Right atrium auricular region (tissue), 2 donors: ENCODE measurements at places on chromosomes 16 and 17.

DNA sequence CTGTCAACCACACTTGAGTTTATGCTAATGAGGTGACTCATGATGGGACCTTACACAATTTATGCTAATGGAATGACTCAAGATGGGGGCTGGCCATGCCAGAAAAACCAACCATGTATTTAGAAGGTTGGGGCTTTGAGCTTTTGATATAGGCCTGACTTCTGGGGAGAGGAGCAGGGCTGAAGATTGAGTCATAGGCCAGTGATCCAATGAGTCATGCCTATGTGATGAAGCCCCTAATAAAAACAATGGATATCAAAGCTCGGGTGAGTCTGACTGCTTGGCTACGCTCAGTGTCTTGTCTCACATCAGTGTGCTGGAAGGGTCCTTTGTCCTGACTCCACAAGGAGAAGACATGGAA, 7.3 kb downstream of the MFSD6L start:
- no peak for DNase-seq

- DNase-seq, result no peak
These were observed 132.2 kb upstream of the HS3ST2 start for GRCh38 chr16:22681554-22682291.

DNA sequence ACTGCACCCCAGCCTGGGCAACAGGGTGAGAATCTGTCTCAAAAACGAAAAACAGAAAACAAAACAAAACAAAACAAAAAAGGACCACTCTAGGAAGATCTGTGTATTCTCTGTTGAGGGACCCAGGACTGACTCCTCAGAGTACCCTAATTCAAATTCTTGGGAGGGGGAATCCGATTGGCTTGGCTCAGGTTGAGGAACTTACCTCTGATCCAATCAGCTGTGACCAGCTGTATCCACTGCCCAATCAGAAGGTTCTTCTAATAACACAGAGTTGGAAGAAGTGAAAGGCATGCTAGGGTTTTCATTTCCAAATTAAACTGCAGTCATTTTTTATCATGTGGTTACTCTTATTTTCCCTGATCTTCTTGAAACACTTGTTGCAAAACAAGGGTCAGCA, 105.9 kb upstream of the CACNG3 start:
- no peak for DNase-seq

GRCh38 chr17:48835971-48836370, 5.1 kb downstream of the CALCOCO2 start:
- no peak for DNase-seq

DNA sequence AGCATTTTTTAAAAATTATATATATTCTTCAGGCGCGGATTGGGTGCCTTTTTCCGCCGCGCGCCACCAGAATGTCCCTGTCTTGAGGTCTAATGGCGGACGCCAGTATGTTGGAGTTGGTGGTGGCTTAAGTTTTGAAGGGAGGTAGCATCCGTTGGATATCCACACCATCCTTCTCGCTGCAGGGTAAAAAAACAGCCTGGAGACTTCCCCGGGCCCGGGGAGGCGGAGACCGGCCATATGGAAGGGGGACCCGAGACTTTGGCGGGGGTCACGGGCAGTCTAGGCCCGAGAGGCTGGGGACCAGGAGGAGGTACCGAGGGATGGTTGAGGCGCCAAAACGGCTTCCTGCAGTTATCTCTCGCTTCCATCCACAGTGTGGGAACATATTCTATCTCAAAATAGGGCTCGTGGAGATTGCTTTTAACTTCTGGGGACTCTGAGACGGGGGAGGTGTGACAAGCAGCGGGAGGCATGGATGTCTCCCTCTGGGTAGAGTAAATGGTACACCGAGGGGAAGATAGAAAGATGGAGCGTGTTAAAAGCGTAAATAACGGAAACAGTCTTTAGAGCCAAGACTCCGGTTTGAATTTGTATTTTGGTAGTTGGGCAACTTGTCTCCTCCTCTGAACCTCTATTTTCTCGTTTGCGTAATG, at the start of gene SF3B3:
SF3B3 (plus strand) TSS at position 74 of the 656 bp plus-strand sequence. CDS start 2,841 bp downstream, outside the sequence.
- peak; percentile 77 for DNase-seq

- no peak for DNase-seq
These were observed 10.0 kb downstream of the ZNF668 start for GRCh38 chr16:31063843-31064611.

- no peak for DNase-seq
These were observed 9.6 kb downstream of the GPRC5B start for GRCh38 chr16:19874851-19875546.

DNA sequence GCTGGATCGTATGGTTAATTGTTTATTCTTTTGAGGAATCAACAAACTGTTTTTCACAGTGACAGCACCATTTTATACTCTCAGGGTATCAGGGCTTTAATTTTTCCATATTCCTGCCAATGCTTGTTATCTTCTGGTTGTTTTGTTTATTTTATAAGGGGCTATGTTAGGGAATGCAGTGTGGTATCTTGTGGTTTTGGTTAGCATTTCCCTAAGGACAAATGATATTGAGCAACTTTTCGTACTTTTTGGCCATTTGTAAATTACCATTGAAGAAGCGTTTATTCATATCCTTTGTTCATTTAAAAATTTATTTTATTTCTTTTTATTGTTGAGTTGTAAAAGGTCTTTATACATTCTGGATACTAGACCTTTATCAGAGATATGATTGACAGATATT, 322.0 kb upstream of the SALL1 start:
- no peak for DNase-seq

DNA sequence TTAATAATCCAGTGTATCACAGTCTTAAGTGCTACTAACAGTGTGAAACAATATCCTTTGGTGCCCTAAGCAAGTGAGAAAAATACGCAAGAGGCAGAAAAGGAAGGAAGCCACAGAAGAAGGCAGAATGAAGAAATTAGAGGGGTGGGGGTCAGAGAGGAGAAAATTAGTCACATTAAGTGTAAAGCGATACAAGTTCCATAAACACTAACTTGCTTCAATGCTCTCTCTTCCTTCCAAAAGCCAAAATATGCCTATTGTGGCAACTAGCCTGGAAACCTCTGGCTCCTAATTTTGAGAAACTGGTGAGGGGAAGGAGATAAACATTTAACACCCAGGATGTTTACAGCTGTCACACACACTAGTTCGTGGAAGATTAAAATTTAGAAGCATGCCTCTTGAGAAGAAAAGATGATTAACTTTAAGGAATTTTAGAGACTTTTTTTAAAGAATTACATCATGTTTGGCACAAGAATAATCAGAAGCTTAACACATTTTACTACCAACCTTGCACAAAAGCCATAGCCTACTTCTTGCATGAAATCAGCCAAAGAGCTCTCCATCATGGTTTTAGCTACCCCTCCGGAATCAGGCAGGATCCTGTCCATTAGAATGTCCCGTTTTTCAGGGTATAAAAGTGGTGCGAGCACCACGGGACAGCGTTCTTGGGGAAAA, 44.7 kb downstream of the CNOT1 start:
- DNase-seq, result no peak

DNA sequence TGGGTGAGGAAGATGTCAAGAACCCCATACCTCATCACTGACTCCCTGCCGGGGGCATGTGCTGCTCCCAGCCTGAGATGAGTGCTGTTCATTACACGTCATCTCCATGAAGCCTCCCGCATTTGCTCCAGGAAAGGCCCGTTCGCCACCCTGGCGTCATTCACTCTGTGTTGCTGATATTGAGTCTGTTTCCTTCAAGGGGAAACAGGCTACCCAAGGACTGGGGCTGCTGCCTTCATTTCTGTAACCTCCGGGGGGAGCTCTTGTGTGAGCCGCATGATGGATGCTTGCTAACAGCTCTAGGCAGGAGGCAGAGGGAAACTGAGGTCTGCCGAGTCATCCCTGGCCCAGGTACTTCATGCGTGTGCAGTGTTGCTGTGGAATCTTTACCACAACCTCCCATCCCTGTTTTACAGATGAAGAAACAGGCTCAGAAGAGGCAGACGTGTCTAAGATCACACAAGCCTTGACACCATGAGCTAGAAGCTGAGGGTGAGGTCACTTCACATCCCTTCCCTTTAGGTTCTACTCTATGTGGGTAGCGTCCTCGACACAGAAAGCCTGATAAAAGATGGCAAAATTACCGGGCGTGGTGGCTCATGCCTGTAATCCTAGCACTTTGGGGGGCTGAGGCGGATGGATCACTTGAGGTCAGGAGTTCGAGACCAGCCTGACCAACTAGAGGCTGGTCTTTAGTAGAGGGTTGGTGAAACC, 3.5 kb upstream of the ARMC5 start:
- no peak for DNase-seq

GRCh38 chr17:29885031-29885640, 44.9 kb downstream of the SSH2 start:
- DNase-seq, result no peak

DNA sequence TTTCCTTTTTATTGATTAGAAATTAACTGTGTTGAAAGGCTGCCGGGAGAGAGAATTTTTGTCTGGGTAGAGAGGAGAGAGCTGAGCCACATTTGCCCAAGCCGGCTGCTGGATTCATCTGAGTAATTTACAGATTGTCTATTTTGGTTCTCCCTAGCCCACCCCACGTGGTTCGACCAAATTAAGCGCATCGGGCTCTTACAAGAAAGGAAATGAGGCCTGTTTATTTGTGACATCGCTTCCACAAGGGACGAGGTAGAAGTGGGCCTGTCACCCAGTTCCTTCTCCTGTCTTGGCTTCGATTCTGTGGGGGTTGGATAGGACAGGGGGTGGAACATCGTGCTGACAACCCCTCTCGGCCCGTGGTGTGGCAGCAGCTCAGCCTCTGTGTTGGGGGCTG, 42.9 kb downstream of the SYT17 start:
- no peak for DNase-seq

DNA sequence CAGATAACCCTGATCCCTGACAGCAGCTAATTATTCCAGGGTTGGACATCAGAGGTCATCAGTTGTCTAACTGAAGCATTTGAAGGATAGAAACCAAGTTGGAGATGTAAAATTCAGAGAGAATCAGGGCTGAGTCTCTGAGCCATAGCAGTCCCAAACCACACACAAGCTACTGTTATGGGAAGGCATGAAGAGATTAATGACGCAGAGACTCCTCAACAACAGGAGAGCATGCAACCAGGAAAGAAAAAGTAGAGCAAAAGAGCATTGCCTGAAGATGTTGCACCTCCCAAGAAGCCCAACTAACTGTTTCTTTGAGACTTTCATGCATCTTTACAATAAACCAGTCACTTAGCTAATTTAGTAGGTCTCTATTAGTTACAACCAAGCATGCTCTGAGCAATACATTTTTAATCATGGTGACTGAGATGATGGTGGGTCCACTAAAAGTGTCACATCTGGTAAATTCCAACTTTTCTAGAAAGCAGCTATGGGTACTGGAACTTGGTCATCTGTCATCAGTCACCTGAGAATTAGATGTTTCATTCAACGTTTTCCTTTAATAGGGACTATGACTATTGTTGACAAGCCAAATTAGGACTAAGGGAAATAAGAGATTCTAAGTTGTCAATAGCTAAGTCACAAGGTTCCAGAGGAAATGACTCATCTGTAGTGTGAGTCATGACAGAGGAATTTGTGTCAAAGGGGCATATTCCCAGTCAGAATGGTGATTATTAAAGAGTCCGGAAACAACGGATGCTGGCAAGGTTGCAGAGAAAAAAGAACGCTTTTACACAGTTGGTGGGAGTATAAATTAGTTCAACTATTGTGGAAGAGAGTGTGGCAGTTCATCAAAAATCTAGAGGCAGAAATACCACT, 239.8 kb downstream of the CHD9NB start:
- no peak for DNase-seq

DNA sequence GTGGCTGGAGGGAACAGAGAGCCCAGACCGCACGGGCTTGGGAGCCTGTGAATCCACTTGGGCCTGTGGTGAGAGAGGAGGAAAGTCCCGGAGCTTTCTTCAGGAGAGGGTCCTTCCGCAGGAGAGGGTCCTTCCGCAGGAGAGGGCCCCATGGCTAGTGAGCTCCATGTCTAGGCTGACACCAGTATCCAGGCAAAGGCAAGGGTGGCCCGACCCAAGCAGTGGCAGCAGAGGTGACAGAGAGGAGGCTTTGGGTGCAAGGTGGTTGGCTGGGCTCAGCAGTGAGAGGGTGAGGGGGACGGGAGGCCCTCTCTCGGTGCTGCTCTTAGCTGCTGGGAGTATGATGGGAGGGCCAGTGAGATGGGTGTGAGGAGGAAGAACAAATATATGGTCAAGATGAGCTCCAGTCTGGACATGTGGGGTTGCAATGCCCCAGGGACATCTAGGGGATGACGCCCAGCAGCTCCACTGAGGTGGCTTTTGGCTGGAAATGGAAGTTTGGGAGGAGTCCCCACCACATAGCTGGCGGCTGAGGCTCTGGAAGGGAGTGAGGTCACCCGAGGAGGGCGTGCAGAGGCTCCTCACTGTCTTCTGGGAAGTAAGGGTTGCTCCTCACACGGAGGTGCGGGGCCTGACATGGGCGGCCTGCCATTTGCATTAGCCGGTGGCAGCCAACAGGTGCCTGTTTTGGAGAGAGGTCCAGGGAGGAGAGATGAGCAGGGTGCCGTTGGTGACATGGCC, 2.3 kb upstream of the HSD3B7 start:
- peak; percentile 68 for DNase-seq

- DNase-seq, result no peak
These were observed 180.8 kb upstream of the CACNG3 start for GRCh38 chr16:24075302-24075701.

DNA sequence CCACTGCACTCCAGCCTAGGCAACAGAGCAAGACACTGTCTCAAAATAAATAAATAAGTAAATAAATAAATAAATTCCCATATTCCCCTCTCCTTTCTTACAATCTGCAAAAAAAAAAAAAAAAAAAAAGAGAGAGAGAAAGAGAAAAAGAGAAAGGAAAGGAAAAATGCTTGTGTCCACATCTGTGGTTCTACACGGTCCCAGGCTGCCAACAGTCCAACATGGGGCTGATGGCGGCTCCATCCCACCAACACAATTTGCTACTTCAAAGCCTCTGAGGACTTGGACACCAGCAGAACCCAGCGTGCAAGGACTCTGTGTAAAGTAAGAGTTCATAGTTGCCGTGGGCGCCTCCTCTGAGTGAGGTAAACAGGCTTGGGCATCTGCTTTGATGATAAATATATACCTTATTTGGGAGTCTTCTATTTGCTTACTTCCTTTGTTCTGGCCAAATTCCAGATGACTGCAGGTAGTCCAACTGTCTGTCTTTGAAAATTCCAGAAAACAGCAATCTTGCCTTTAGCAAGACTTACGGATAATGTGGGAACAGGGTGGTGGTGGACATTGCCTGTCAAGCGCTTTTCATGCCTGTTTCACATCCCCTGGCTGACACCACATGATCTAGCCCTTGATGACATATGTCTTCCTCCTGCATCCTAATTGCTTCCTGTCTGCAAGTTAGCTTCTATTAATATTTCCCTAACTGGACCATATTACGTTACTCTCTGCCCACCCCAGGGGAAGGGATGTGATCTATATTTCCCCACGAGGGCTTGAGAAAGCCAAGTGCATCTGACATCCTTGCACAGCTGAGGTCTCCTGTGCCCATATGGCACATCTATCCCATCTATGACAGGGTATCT, 10.1 kb downstream of the LITAF start:
- DNase-seq, result no peak
